ENCODE measurements at places on chromosomes 3 and 15.

GRCh38 chr3:136690599-136690998 lies 61.6 kb downstream of the STAG1 start:
- no peak for DNase-seq

GRCh38 chr3:72909591-72909990 lies 21.7 kb downstream of the GXYLT2 start:
- DNase-seq = no peak

GRCh38 chr3:127102587-127102986 lies 90.3 kb upstream of the PRR23E start:
- DNase-seq = no peak

DNA sequence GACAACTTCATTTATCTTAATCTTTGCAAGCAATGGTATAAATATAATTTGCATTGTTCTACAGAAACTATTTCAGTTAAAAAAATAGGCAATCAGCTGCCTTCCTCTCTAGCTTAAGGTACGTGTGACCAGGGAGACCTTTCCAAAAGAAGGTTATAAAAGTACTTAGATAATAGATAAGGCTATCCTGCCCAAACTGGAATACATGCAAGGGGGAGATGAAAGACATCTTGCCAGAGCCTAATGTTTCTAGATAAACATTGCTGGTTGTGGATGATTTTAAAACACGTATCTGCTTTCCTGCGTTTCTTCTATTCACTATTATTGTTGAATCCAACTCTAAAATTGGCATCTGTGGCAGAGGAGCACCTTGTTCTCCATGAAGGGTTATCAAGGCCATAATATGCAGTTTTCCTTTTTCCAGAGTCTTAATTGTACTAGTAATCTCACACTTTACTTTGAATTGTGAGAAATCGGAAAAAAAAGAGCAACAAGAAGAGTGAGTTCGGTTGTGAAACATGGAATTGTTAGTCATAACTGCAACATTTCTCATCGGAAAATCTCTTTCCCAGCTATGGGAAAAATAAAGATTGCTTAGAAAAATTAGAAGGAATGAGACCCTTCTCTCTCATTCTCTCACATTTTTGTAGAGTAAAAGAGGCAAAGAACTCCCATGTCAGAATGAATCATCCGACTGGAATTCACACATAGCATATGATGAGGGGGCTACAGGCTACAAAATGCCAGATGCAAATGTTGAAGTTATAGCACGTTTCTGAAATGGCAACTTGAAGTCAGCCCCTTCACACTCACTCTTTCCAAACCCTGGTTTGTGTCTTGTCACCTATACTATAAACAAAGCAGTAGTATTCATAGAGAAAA lies 936.1 kb upstream of the NR2F2 start:
- DNase-seq = no peak

- peak; percentile 62 for DNase-seq
Measured at GRCh38 chr3:194265505-194265892, 85.6 kb downstream of the CPN2 start.

GRCh38 chr15:90087454-90088154 lies 14.7 kb downstream of the IDH2 start:
- DNase-seq = no peak

GRCh38 chr3:100047455-100048141 lies 66.7 kb downstream of the FILIP1L start:
- peak; percentile 80 for DNase-seq

DNA sequence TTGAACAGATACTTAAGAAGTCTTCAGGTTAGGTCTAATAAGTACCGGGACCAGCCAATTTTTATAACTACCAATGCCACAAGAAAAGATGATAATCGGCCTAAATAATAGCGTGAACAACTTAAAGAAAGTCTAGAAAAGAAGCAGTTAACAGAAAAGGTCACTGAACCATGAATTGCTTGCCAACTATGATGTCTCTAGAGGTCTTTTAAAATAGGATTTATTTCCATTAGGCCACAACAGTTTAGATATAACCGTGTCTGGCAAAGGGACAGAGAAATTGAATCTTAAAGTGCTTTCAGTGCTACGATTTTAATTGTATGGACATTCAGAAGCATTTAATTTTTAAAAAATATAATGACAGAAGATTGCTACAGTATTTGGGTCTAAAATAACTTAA lies 1070.4 kb downstream of the ROBO1 start:
- DNase-seq = no peak

DNA sequence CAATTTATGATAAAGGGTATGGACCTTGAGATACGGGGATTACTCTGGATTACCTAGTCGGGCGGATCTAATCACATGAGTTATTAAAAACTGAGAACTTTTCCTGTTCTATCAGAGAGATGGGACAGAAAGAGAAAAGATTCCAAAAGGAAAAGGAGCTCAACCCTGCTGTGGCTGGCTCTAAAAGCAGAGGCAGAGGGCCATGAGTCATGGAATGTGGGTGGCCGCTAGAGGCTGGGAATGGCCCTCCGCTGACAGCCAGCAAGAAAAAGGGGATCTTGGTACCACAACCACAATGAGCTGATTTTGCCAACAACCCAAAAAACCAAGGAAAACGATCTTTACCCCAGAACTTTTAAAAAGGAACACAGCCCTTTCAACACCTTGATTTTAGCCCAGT lies 210.0 kb downstream of the MAGI1 start:
- DNase-seq = no peak

- no peak for DNase-seq
Measured at GRCh38 chr3:195877136-195877715, 31.1 kb downstream of the TNK2 start.

GRCh38 chr3:138263104-138263503 lies 66.5 kb downstream of the NME9 start:
- DNase-seq = no peak

GRCh38 chr15:45829336-45830153 lies 194.7 kb downstream of the SQOR start:
- no peak for DNase-seq

- no peak for DNase-seq
Measured at GRCh38 chr3:71465371-71466036, 118.0 kb downstream of the FOXP1 start.

DNA sequence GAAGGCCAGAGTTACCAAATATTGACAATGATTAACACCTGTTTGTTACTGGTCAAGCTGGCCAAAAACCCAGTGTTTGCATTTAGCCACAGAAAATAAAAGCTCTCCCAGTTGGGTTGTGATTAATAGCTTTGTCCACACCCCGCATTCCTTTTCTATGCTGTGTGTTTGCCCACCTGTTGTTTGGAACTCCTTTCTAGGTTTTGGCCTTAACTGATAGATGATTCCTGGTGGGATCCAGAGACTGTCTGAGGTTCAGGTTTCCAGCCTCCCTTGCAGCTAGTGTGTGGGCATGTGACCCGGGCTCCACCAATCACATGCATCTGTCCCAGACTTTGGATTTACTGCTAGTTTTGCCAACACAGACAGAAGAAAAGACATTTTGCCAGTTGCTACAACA lies 83.8 kb downstream of the PTPRG start:
- DNase-seq = no peak
